Aorta (tissue), 5 donors: ENCODE measurements at places on chromosomes 7 and 10.

GRCh38 chr10:132810141-132810806 lies 24.3 kb upstream of the NKX6-2 start:
- peak; percentile 24 for DNase-seq

DNA sequence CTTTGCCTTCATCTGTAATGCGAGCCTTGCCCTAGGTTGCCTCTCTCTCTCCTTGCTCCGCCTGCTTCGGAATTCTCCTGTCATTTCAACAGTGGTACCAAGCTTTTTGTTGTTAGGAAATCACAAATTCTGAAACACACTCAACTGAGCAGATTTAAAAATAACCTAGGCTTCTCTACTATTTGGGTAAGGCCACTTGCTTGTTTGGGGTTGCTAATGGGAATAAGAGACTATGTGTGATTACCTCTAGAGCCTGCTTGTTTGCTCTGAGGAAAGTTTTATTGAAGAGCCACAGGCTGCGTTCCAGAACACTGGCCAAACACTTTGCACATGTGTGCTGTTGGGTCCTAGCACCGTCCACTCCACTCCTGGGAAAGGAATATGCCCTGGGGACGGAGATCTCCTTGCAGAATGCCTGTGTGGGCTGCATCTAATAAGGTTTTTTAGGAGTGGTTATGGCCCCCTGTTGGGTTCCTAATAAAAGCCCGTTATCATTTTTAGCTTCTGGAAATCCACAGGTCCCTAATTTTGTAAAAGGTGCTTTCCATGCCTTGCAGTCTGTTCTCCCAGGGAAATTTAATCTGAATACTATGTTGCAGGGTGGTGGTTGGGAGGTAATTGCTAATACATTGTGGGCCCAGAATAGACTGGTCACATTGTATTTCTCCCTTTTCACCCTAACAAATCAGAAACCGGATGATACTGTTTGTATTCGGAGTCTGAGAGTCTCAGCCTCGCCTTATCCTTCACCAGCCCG lies 68.7 kb upstream of the KLF6 start:
- DNase-seq, result no peak

DNA sequence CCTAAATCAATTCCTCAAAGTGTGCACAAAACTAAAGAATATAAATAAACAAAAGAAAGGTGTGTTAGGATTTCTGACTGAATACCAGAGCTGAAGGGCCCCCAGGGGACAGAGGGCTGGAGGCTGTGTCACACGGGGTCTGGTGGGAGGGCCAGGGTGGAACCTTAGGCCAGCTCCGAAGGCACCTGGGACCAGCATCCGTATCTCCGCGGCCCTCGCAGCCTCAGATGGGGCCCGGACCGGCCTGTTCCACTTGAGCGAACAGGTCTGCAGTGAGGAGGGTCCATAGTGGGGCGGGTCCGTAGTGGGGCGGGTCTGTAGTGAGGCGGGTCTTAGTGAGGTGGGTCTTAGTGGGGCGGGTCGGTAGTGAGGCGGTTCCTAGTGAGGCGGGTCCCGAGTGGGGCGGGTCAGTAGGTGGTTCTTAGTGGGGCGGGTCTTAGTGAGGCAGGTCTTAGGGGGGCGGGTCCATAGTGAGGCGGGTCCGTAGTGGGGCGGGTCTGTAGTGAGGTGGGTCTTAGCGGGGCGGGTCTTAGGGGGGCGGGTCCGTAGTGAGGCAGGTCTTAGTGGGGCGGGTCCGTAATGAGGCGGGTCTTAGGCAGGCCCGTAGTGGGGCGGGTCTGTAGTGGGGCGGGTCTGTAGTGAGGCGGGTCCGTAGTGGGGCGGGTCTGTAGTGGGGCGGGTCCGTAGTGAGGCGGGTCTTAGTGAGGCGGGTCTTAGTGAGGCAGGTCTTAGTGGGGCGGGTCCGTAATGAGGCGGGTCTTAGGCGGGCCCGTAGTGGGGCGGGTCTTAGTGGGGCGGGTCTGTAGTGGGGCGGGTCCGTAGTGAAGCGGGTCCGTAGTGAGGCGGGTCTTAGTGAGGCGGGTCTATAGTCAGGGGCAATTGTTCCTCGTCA lies 15.1 kb downstream of the GPR146 start:
- no peak for DNase-seq

DNA sequence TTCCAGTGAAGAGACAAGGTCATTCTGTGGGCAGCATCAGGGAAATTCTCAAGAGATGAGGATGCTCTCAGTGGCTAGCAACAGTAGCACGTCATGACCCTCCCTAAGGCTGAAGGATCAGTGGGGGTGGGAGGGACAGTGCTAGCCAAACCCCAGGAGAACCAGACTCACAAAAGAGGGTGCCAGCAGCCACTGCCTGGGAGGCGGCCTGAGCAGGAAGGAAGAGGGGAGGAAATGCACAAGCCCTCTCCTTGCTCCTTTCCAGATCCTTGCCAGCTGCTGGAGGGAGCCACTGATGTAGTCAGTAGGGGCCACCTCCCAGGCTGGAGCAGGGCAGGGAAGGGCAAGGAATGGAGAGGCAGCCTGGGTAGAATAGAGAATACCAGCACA lies 302.7 kb downstream of the RPS24 start:
- no peak for DNase-seq

DNA sequence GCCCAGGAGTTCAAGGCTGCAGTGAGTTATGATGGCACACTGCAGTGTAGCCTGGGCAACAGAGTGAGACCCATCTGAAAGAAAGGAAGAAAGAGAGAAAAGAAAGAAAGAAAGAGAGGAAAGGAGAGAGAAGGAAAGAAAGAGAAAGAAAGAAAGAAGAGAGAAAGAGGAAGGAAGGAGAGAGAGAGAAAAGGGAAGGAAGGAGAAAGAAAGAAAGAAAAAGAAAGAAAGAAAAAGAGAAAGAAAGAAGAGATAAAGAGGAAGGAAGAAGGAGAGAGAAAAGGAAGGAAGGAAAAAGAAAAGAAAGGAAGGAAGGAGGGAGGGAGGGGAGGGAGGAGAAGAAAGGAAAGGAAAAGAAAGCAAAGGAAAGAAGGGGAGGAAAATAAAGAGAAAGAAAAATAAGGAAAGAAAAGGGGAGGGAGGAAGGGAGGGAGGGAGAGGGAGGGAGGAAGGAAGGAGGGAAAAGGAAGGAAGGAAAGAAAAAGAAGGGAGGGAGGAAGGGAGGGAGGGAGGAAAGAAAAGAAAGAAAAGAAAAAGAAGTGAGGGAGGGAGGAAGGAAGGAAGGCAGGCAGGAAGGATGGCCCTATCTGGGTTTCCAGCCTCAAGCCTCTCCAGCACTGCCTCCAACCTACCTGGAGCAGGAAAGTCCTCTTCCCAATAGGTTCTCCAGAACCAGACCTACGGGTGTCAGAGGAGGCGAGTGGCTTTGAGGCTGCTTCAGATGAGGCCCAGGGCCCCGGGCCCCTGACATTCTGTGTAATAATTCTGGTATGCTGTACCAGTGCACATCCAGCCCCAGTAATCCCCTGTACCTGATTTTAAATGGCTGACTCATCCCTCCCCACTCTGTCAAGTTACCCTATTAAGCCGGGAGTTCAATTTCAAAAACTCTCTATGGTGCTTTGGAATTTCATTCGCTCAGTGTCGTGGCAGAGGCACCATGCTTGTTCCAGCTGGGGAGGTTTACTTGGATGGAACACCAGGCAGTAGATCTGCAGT lies 6.8 kb upstream of the PARD3 start:
- no peak for DNase-seq

DNA sequence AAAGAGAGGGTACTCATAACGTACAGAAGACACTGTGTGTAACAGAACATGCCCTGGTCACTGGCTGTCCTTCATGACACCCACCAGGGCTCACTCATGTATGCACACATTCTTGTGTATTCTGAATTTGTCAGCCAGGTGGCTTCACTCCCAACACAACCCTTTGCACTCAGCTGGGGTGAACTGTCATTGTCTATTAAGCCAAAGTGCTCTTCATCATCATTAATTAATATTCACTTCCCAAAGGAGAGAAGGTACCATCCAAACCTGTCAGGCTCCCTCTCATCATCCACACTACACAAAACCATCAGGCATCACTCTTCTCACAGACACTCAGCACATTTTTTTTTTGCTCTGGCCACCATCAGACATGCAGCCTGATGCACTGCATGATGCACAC lies 469.8 kb downstream of the SORCS1 start:
- no peak for DNase-seq
